ENCODE measurements at places on chromosomes 2 and 18.

- DNase-seq: no peak
These were observed 27.0 kb upstream of the DPYSL5 start for GRCh38 chr2:26820932-26821331.

DNA sequence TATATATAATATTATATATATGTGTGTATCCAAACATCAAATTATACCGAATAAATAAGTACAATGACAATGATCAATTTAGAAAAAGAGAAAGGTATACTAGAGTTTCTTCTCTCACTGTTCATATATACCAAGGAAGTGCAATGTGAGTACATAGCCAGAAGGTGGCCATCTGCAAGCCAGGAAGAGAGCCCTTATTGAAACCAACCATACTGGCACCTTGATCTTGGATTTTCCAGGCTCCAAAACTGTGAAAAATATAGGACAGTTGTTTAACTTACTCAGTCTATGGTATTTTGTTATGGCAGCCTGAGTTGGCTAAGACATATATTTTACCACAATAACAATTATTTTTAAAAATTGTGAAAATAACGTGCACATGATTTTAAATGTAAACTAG, 1490.2 kb upstream of the SLC39A10 start:
- DNase-seq: peak; percentile 9

- DNase-seq: no peak
These were observed 638.8 kb upstream of the VRK2 start for GRCh38 chr2:57407772-57408201.

- no peak for DNase-seq
These were observed 235.6 kb downstream of the CPS1 start for GRCh38 chr2:210792000-210792399.

DNA sequence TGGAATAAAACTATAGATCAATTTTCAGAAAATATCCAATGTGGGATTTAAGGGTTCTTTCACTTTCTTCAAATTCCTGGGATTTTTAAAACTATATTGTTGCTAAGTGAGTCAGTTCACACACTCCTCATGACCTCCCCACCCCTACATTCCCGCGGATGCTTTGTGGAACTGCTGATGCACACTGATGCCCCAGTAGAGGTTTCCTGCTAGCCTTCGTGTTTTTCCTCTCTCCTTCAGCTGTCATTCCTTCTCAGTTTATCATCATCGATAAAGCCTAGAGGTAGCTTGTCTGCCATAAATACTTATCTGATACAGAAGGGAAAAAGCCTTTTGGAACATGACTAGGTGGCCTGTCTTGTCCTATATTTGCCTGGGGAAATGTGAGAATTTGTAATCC, 67.4 kb upstream of the GALNT5 start:
- peak; percentile 80 for DNase-seq

- DNase-seq: peak; percentile 46
These were observed 61.4 kb downstream of the MTCL1 start for GRCh38 chr18:8766559-8767293.

DNA sequence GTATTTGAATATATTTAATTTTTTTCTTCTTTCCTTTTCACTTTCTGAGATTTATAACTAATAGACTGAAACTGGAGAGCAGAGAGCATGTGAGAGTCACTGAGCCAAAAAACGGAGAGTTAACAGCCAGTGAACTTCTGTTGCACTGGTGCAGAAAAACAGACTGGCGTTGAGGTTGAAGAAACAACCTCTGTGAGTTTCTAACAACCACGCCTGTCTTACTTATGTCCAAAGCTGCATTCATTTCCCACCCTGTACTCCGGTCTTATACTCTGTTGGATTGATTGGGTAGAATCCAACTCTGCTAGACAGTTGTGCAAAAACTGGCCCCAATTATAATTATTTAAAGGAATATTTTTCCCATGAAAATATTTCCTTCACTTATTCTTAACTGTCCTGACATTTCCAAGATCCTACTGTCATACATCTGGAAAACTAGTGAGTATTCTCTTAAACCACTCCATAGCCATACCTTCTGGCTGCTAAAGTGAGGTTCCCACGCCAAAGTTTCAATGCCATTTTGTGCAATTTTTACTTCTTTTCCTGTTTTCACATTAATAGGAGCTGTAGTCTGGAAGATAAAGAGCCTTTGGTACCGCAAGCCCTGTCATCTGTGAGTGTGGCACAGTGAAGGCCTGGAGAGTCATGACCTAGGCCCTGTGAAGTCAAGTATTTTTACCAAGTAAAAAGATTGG, 9.4 kb downstream of the CYP1B1 start:
- DNase-seq: no peak

DNA sequence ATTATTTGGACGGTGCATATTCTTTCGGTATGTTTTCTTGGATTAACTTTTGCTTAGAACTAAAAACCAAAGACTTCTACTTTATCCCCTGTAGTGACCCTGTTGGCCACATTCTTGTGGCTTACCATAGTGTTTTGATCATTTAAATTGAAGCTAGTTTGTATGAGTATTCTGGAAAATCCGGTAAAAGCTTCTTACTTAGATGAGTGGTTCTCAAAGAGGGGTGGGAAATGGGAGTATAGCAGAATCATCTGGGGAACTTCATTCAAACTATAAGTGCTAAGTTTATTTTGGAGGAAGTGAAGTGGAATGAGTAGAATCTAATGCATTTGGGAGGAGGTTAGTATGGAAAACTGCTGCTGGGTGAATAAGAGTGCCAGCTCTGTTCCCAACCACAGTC, 3.8 kb downstream of the PPP1CB start:
- no peak for DNase-seq

- no peak for DNase-seq
These were observed 136.5 kb downstream of the ZNF532 start for GRCh38 chr18:59001166-59001565.
